ENCODE measurements at places on chromosomes 3 and 15.

GRCh38 chr3:177141471-177141870 lies 55.8 kb downstream of the TBL1XR1 start:
- no peak for DNase-seq

- no peak for DNase-seq
These were observed 75.3 kb upstream of the PLCL2 start for GRCh38 chr3:16809482-16809881.

GRCh38 chr15:64004056-64004455 lies 42.2 kb downstream of the DAPK2 start:
- DNase-seq: no peak

- peak; percentile 58 for DNase-seq
These were observed 103.8 kb upstream of the IL12A start for GRCh38 chr3:159884661-159885402.

DNA sequence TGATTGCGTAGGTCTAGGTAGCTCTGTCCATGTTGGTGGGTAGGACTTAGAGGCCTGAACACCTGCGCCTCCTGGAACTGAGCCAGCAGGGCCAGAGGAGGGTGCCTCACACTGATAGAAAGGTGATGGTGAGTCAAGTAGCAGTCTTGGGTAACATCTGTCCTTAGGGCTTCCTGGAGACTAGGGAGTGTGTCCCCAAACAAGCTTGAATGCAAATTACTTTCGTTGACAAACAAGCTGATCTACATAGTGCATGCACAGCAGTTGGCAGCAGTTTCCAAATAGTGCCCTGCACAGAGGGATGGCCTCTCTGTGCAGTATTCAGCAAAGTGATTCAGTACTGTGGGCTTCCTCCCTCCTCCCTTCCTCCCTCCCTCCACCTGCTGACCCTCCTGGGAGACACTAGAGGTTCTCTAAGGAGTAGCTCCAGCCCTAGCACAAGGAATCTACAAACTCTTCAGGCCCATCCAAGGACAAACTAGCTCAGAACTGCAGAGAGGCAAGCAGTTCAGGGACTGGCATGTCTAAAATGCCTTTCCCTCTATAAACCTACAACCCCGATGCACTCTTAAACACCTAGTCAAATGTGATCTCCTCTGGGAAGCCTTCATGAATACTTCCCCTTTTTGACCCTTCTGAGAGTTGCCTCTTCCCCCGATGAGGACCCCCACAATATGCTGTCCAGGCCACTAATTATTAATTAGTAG lies 61.0 kb downstream of the TLE3 start:
- peak; percentile 98 for DNase-seq

GRCh38 chr3:85576697-85577200 lies 618.0 kb downstream of the CADM2 start:
- no peak for DNase-seq

GRCh38 chr3:22729212-22729611 lies 473.9 kb upstream of the UBE2E2 start:
- DNase-seq: no peak

DNA sequence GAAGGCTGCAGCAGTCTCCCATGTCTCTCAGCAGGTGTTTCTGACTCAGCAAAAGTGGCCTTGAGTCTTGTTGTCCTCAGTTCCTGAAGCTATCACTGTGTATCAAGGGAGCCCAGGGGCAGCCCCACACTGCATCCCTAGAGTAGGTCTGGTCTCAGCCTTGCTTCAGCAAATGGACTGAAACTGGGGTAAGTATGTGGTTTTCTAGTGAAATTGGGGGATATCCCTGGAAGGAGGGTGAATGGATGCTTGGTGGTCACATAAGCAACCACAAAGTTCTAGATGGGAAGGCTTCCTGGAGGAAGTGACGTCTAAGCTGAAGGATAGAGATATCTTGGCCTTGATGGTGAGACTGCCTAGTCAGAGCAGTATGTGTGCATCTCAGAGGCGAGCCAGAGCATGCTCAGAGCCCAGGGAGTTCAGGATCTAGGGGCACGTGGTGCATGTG lies 38.4 kb downstream of the TMEM158 start:
- no peak for DNase-seq

- DNase-seq: no peak
These were observed 7.9 kb upstream of the TNK2 start for GRCh38 chr3:195916291-195916690.

DNA sequence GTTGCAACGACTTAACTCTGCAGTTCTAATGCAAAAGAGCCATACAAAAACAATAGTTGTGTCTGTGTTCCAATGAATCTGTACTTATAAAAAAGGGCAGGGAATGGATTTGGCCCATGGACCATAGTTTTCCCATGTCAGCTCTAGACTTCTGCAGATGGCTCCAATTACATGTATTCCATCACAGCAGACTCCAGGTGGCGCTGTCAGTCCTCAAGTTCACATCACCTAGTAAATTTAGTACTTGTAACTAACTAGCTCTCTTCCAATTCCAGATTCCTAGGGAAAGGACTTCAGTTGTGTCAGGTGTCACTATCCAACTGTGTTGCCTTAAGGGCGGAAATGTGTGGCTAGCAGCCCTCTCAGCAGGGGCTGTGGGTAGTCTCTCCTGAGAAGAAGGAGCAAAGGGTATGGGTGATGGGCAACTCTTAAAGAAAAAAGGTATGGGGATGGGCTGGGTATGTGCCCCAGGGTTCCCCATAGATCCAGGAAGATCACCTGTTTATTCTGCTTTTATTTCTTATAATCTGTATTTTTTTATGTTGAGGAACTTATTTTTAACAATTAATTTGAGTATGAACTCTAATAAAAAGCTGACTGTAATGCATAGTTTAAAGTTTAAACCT lies 36.2 kb downstream of the BBS4 start:
- peak; percentile 76 for DNase-seq
